ENCODE measurements at places on chromosomes 1 and 21. TPM values are rescaled to one million over a fixed set of nuclear protein-coding genes. Genes with fewer than 3 reads are reported as not detected.
A peak's percentile ranks its signal among the peaks of the same experiment; 100 is the strongest.

The SPATA46 gene
- total RNA-seq: not detected

The EDARADD gene
- total RNA-seq: 0.32 TPM

The RBP7 gene
- total RNA-seq: 32.9 TPM

The VAV3 gene
- 7.9 TPM for total RNA-seq

The CSF1 gene
- total RNA-seq: 68.7 TPM

The LRRC39 gene
- 0.71 TPM for total RNA-seq

The SLC1A7 gene
- total RNA-seq: 1.7 TPM

The ITGB2 gene
- total RNA-seq: 122 TPM

The ZNF683 gene
- total RNA-seq: not detected

The TTLL7 gene
- total RNA-seq: 48.1 TPM

DNA sequence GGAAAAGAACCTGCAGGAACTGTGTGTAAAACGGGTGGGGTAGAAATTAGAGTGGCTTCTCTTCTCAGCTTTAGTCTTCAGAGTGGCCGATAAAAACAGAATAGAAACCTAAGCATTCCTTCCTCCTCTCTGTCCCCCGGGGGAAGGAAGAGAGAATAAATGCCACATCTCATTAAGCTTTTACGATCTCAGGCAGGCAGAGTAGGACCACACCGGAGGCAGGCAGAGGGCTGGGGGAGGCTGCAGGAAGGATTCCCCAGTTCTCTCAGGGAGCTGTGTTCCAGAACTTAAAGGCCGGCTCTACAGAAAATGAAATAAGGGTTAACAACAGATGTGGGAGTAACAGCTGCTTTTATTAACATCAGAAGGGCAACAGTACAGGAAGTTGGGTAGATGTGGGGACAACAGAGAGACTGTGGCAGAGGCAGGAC is 24.5 kb upstream of the MEF2D start:
- peak; percentile 22 for DNase-seq

DNA sequence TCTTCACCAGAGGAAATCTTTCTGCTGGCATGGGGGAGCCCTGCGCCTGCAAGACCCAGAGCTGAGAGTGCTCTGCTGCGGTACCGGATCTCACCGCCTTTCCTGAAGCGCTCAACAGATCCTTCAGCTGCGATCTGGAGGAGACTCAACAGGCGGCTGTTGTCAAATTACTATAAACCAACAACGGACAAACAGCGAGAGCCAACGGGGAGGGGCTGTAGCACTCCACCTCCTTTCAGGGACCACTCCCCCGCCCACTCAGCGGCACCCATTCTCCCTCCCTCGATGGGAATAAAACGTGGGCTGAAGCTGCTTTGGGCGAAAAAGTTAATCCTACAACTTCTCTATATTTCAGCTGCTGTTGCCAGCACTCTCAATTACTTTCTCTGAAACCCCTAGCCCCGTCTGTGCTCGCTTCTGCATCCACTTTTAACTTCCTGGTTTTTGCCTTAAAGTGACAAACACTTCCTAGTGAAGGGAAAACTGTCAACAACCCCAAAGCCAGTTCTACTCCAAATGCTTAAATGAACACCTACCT is at the start of gene FMO5:
Gene FMO5 (minus strand): TSS at position 147 of the 538 bp plus-strand sequence. CDS start 310 bp downstream, outside the sequence.
- DNase-seq: peak; percentile 84

GRCh38 chr1:2128189-2128901 is 66.2 kb downstream of the FAAP20 start:
- peak; percentile 67 for DNase-seq

- DNase-seq: no peak
These were observed 192.3 kb downstream of the AMY1C start for GRCh38 chr1:103942029-103942428.

GRCh38 chr1:9529190-9529589 is 10.1 kb upstream of the SLC25A33 start:
- no peak for DNase-seq

- DNase-seq: peak; percentile 85
These were observed 1.0 kb downstream of the ZNF687 start for GRCh38 chr1:151282883-151283725.

DNA sequence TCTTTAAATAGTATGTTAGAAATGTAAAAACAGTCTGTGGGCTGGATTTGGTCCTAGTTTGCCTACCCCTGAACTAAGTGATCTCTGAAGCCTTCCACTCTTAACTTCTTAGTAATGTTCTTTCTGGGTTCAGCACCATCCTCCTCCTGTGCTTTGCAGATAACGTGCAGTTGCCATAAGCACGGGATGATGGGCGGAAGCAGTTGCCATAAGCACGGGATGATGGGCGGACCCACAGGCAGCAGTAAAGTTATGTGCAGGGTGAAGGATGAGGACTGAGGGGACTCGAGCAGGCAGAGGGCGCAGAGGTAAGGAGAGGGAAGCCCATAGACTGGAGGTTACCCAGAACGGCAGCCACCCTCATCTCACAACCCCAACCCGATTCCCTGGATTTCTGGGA is 25.6 kb downstream of the GPA33 start:
- DNase-seq: no peak

DNA sequence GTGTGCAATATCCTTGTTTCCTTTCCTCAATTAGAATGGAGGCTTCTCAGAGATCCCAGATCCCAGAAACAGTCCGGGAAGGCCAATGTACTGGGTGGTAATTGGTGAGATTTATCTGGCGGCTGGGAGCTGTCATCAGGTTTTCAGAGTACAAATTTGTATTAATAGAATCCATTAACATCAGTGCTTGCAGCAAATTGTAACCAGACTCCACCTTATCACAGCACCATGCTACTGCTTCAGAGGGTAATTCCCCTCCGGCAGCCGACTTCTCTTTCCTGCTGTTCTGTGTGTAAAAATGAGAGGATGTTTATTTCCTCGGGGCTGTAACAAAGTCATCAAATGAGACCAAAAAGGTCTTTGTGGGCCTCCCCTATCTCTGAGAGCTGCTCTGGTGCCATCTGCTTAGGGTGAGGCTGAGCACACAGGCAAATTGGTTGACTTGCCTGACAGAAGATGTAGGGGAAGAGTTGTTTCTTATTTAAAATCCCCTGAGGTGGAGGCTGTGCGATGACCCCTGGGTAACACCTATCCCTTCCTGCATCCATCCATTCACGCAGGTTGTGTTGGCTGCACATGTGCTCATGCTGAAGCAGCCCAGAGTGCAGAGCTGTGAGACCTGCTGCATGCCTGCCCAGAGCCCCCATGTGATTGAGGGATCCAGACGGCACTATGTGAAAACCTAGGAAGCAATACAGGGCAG is 19.2 kb downstream of the NFASC start:
- DNase-seq: no peak

GRCh38 chr21:19921211-19921610 is 1077.0 kb upstream of the NCAM2 start:
- DNase-seq: no peak

GRCh38 chr1:240610636-240611035 is 1.3 kb downstream of the GREM2 start:
- no peak for DNase-seq

DNA sequence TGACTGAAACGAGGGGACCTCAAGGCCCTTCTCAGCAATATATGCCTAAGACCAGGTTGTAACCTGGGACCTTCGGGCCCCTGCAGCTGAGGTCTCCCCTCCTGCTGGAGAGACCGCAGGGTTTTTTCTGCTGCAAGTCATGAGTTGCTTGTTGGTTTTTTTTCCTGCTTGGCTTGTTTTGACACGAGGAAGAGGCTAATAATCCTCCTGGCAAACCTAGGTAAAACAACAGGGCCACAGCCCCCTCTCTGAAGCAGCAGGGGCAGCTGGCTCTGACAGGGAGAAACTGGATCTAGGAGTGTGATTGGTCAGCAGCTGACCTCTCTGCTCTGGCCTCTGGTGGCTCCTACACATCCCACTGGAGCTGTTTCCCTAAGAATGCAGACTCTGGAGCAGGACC is 69.0 kb downstream of the CD34 start:
- DNase-seq: no peak

- DNase-seq: no peak
These were observed 103.8 kb downstream of the ADSS2 start for GRCh38 chr1:244347942-244348341.

DNA sequence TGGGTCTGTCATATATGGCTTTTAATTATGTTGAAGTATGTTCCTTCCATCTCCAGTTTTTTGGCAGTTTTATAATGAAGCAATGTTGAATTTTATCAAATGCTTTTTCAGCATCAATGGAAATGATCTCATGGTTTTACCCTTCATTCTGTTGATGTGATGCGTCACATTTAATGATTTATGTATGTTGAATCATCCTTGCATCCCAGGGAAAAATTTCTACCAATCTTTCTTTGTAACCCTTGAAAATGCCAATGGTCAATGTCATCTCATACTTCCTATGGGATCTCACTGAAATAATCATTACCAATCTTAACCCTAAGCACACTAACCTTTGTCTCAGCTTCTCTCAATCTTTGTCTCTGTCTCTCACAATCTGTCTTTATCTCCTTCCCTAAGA is 1004.0 kb downstream of the KCNT2 start:
- DNase-seq: no peak

GRCh38 chr1:26058052-26058595 is 9.3 kb downstream of the TRIM63 start:
- no peak for DNase-seq

GRCh38 chr1:235893840-235894239 is 27.1 kb upstream of the LYST start:
- DNase-seq: no peak

DNA sequence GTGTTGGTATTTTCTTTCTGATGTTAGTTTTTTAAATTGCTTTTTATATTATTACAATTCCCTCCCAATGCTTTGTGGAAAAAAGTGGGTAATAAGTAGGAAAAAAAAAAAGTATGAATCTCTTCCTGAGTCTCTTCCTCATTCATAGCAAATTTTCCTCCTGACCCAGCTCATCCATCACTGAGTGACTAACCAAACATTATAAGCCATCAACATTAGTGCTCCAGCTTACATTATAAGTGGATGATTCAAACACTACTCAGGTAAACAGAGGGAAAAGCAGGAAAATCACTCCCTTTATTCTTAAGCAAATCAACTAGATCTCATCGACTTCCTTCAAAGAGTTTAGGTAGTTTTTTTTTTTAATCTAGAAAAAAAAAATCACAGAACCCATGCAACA is 15.4 kb upstream of the SAMD13 start:
- DNase-seq: no peak

GRCh38 chr1:198241553-198241952 is 84.8 kb downstream of the NEK7 start:
- DNase-seq: no peak

- no peak for DNase-seq
These were observed 20.8 kb downstream of the KCNJ15 start for GRCh38 chr21:38277501-38278131.

DNA sequence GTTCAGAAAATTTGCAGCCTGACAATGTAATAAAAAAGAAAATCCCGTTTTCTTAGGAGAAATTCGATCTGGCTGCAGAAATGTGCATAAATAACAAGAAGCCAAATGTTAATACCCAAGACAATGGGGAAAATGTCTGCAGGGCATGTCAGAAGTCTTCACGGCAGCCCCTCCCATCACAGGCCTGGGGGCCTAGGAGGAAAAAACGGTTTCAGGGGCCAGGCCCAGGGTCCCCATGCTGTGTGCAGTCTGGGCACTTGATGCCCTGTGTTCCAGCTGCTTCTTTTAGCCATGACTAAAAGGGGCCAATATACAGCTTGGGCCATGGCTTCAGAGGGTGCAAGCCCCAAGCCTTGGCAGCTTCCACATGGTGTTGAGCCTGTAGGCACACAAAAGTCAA is 6.5 kb upstream of the PRDX6 start:
- no peak for DNase-seq

DNA sequence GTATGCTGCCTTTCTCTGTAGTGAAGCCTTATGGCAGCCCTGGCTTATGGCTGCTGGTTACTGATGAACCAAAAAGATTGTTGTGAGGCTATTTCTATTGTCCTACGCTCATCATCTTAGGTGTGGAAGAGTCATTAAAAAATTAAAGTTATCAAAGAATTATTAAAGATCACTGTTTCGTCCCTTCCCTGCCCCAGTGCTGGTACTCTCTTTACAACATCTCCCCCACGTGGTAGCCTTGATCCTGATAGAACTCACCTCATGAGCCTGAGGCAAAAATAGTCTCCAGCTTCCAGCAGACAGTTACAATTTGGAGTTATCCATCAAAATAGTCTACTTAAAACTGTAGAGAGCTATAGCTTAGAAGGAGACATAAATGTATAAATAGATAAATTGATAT is 201.5 kb downstream of the S1PR1 start:
- DNase-seq: no peak

DNA sequence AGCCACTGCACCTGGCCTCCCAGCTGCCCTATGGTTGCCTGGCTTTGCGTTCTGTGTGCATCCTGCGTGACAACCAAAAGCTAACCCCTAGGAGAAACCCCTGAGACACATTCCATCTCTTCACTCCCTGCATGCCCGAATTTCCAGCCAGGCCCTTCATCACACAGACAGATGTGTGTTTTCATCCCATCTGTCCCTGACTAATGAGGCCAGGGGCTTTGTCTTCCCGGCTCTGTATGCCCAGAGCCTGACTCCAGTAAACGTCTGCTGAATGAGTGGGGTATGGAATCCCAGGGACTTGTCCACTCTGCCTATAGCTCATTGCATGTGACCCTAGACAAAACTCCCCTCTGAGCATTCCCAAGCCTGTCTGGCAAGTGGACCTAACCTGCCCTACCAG is 9.6 kb downstream of the ESPN start:
- no peak for DNase-seq

GRCh38 chr1:172602706-172603105 is 56.2 kb upstream of the FASLG start:
- no peak for DNase-seq

GRCh38 chr1:23417570-23417969 is 7.0 kb downstream of the TCEA3 start:
- DNase-seq: no peak

- no peak for DNase-seq
These were observed 33.8 kb upstream of the FCRL3 start for GRCh38 chr1:157734321-157734720.

DNA sequence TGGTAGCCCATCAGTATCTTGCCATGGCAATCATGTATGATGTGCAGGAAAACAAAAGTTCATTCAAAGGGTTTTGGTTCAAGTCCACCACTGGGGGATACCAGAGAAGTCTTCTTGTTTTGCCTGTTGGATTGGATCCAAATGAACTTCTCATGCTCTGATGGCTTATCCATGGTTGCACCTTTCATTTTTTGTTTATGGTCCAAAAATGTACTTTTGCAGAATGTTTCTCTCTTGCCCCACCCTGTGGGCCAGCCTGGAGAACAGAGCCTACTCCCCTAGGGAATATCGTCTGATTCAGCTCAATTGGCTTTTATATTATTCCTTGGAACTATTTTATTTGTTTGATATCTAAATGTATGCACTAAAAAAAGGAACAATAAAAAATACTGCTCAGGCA is 20.1 kb upstream of the CLCA1 start:
- DNase-seq: no peak

Data from posterior vena cava (tissue), 2 donors.